ENCODE measurements at places on chromosomes 4 and X.

DNA sequence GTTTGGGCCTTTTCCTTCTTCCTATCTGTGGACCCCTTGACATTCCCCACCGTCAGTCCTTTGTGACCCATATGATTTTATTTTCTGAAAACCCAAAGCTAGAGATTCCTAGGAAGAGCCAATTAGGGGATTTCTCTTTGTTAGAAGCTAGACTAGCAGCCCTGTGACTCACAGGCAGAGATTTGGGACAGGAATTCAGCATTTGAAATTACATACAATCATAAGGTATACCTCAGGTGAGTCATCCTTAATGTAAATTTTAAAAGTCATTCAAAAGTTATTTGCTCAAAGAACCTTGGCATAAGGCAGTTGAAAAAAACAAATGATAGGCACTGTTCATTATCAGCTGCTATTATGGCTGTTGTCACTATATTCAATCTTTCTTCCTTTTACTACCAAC, 40.6 kb downstream of the USP26 start:
- DNase-seq, result no peak

GRCh38 chr4:71138007-71138615, 144.7 kb downstream of the DCK start:
- no peak for DNase-seq

DNA sequence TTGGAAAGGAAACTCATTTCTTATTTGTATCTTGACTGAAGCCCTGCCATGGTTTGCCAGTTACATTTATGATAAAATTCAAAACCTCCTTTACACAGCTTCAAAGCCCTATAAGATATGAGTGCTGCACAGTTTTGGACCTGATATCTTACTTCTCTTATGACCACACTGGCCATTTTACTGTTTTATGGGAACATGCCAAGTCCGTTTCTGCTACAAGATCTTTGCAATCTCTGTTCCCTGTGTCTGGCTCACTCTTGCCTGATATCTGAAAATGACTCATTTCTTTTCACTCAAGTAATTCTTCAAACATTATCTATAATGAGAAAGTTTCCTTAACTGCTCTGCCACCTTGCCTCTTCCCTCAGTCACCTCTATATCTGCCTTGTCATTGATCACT, 247.3 kb downstream of the SPOCK3 start:
- no peak for DNase-seq

- no peak for DNase-seq
These were observed 155.5 kb downstream of the RAB28 start for GRCh38 chr4:13328591-13328990.

GRCh38 chr4:93764639-93765246, 63.8 kb upstream of the ATOH1 start:
- DNase-seq, result peak; percentile 12

DNA sequence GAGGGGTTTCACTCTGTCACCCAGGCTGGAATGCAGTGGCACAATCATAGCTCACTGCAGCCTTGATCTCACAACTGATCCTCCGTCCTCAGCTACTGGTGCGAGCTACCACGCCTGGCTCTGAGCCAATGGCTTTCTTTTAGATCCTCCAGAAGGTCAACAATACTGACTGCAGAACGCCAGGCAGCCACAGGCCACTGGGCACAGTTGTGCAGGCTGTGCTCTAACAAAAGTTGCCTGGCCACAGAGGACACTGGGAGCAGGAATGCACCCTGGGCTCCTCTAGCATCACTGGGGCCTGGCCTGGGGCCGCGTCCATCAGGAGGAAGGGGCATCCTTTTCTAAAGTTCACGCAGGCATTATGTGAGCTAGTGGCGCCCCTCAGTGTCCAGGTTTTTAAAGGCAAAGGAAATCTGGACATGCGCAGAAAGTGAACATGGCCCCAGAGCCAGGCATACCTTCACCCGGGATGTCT, 14.9 kb upstream of the PORCN start:
- DNase-seq, result no peak

- no peak for DNase-seq
These were observed 103.8 kb downstream of the TBC1D19 start for GRCh38 chr4:26687728-26688127.
